ENCODE measurements at places on chromosomes 6 and 20.

- no peak for DNase-seq
These were observed 55.6 kb downstream of the EZR start for GRCh38 chr6:158763434-158764182.

GRCh38 chr6:33313105-33313708, 671 bp downstream of the TAPBP start:
- DNase-seq = no peak

GRCh38 chr6:46218457-46218856, 47.7 kb upstream of the ENPP5 start:
- no peak for DNase-seq

- DNase-seq = no peak
These were observed 47.6 kb downstream of the TFAP2C start for GRCh38 chr20:56676679-56677078.

GRCh38 chr6:259901-260508, 32.3 kb upstream of the DUSP22 start:
- DNase-seq = no peak

DNA sequence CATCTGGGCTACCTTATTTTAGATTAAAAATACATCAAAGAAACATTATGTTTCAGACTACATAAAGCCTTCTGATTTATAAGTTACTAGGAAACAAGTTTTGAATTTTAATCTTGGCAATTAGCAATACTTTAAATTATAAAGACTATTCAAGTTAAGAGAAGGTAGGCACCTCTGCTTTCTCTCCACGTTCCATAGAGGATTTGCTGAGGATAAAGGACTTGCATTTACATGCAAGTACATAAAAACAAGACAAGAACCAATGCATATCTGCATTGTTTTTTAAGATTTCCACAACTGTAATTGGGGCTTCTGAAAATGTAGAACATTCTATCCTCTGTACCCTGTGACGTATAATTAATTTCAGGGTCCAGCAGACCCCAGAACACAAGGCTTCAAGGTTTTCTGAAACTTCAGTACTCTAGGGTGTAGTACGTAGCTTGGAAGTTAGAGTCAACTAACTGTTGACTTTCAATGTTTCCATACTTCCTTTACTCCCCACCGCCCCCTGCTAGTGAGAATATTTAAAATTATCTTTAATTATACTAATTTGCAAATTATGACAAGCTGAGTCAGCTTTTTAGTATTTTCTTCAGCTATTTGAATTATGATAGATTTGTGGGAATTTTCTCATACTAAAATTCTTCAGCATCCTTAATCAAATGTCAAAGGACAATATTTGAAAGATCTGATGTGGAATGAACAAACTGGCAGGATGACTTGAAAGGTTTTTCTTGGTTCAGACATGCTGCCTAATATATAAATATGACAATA, 82.8 kb downstream of the PKIB start:
- no peak for DNase-seq

- no peak for DNase-seq
These were observed 12.9 kb downstream of the AKAP12 start for GRCh38 chr6:151252634-151253033.

- no peak for DNase-seq
These were observed 754 bp upstream of the TMEM170B start for GRCh38 chr6:11536795-11537194.

- no peak for DNase-seq
These were observed 43.2 kb upstream of the DDR1 start for GRCh38 chr6:30840935-30841643.

DNA sequence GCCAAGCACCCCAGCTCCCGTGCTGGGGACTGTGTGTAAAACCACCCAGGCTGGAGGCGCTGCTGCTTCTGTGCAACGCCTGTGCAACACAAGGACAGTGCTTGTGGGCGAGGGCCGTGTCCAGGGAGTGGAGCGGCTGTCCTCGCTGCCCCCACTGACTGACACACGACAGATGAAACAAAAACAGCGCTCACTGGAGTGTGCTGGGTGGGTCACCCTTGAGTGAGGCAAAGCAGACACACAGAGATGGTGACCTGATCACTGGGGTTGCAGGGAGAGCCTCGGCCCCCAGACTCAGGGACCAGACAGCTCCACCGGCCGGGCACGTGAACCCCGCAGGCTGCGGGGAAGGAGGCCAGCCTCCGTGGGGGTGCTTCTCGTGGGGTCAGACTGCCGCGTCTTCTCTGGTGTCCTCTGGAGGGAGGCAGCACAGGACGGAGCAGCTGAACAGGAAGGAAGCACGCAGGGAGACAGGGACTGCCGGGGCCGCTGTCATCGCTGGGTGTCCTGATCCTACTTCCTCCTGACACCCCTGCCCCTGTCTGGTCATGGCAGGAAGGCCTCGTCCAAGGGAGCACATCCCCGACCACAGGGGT, 75.9 kb upstream of the CST7 start:
- DNase-seq = peak; percentile 70

- DNase-seq = peak; percentile 74
These were observed 176.6 kb downstream of the MRPL14 start for GRCh38 chr6:43950731-43951062.

GRCh38 chr6:51655517-51655916, 431.9 kb downstream of the PKHD1 start:
- DNase-seq = no peak

GRCh38 chr6:111989743-111990142, 64.2 kb upstream of the CCN6 start:
- DNase-seq = no peak

DNA sequence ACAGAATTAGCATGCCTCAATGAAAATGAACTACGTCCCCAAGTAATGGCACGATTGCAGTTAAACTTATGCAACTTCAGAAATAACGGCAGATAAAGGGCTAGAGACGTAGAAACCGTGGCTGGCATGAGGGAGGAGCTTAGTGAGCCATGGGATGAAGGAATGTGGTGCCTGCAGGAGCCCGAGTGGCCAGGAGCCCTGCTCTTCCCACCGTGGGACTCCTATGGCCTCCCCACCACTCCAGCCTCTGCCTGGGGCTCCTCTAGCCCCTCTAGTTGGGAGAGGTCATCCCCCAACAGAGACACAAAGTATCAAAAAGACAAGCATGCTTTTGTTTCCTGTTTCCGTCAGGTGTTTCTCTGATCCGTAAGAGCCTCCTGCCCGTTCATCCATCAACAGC, 75.1 kb upstream of the BHLHE23 start:
- DNase-seq = no peak

GRCh38 chr20:10501402-10501801, 66.3 kb downstream of the SLX4IP start:
- DNase-seq = no peak

DNA sequence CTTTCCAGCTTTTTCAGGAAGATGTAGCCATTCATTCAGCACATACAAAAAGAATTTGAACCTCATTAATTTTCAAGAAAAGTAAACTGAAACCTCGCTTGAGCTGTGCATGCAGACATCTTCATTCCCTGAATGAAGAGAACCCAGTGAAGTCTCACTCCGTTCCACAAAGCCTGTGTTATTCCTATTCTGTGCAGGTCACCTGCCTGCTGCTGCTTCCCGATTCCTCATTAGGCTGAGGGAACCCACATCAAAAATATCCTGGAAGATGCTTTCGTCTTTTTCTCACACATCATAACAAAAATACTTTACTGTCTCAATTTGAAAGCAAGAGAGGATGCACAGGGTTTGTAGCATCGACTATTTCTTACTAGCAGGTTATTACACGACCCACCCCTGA, 40.1 kb downstream of the TRMT6 start:
- no peak for DNase-seq

DNA sequence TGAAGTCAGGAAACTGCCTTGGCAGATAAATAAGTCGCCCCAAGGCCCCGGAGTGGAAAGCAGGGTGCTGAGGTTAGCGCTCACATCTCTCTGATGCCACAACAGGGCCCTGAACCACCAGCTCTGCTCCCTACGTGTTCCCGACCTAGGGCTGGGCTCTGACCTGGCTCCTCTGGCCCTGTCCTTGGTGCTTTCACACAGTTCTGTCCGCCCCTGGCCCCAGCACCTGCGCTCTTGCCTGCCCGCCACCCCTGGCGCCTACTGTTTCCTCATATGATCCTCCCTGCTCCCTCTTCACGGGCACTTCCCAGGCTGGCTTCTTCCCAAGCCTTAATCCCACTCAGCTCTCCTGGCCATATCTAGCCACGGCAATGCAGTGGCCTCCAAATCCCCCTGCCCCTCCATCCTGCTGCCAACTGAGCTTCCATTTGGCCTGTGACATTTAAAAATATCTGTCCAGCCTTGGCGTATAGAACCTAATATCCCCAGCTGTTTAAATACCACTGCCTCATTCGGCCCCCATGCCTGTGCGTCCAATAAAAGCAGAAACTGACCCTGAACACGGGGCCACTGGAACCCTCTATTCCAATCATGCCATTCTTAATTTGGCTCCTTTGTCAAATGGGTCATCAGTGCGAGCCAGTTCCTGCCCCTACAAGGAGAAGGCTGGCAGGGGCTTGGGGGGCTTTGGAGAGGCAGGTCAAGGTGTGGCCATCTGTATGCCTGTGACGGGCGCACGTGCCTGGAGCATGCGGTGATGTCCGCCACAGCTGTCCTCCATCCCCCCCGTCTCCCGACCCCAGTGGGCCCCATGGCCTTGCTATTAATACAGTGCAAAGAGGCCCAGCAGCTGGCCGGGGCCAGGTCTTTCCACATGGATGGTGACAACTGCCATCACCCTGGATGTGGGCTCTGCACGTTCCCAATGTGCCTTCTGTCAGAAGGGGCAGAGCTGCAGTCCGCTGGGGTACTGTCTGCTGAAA, 27.7 kb downstream of the GNAS-AS1 start:
- DNase-seq = no peak

GRCh38 chr6:121932076-121932991, 467.1 kb upstream of the HSF2 start:
- DNase-seq = no peak

Data from vagina (tissue), 2 donors.